ENCODE measurements at places on chromosomes 7 and 10. TPM values are rescaled to one million over a fixed set of nuclear protein-coding genes. Genes with fewer than 3 reads are reported as not detected.

DNA sequence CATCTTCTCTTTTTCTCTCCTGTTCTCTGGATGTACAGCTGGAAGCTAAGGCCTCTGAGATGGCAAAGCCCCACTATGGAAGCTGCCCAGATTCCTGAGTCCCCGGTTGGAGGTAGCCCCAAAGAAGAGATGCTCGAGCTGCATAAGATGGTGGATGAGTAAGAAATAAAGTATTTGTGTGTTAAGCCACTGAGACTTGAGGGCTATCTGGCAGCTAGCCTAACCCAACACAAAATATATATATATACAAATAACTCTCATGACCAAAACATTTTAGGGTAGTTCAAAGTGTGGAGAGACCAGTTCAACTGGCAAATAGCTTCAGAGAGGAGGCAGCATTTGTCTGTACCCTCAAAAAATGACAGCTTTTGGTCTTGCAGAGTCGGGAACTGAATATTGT lies 72.4 kb upstream of the PDE1C start:
- no peak for DNase-seq

DNA sequence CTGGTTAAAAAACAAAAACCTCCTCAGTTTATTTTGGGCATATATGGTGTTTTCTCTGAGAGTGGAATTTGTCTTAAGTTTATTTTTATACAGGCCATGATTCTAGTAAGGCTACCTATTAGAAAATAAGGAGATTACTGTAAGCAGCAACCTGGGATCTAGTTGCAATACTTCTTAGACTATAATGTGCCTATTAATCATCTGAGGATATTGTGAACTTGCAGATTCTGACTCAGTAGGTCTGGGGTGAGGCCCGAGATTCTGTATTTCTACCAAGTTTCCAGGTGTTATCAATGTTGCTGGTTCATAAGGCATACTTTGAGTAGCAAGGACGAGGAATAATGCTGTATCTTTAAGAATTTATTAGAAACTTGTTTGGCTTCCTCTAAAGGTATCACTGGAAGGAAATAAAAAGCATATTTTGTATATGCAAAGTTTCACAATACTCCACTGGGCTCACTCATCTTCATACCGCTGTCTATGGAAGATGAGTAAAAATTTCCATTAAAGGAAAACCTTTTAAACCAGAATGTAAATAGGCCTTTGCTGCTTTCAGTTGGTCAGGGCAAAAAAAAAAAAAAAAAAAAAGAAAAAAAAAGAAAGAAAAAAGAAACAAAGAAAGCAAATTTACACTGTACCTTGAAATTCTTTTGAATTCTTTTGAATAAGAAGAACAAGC lies 105.8 kb downstream of the BMPER start:
- no peak for DNase-seq

The FZD8 gene
- total RNA-seq = 13.0 TPM

DNA sequence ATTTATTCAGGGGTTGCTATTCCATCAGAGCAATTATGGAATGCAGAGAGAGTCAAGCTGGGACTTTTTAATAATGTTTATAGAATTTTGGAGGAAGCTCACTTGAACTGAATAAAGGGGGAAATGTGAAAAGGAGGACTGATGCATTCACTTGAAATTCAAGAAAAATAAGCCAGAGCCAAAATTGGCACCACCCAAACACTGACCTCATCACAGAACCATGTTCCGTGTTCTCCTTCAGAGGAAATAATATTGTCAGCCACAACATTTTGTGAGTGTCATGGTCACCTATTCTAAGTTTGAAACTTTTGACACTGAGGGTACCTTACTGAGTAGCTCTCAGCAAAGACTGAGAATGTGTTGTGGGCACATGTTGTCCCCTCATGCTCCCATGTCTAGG lies 207.0 kb downstream of the ANK3 start:
- DNase-seq = no peak

The ZYX gene
- 271 TPM for total RNA-seq

The CRTAC1 gene
- 1.3 TPM for total RNA-seq

The ARHGEF35 gene
- total RNA-seq = 7.2 TPM

The TMEM130 gene
- 0.29 TPM for total RNA-seq

The NKX2-3 gene
- total RNA-seq = 2.8 TPM

GRCh38 chr7:17521437-17521836 lies 223.0 kb downstream of the AHR start:
- no peak for DNase-seq

The C7orf33 gene
- not detected for total RNA-seq

The FEZF1 gene
- total RNA-seq = not detected

The SLC12A9 gene
- total RNA-seq = 21.7 TPM

The WNT2 gene
- total RNA-seq = 0.45 TPM

The OR2A1 gene
- total RNA-seq = 0.16 TPM

The GPRIN2 gene
- total RNA-seq = not detected

The GDF2 gene
- not detected for total RNA-seq

The LRIT1 gene
- total RNA-seq = not detected

DNA sequence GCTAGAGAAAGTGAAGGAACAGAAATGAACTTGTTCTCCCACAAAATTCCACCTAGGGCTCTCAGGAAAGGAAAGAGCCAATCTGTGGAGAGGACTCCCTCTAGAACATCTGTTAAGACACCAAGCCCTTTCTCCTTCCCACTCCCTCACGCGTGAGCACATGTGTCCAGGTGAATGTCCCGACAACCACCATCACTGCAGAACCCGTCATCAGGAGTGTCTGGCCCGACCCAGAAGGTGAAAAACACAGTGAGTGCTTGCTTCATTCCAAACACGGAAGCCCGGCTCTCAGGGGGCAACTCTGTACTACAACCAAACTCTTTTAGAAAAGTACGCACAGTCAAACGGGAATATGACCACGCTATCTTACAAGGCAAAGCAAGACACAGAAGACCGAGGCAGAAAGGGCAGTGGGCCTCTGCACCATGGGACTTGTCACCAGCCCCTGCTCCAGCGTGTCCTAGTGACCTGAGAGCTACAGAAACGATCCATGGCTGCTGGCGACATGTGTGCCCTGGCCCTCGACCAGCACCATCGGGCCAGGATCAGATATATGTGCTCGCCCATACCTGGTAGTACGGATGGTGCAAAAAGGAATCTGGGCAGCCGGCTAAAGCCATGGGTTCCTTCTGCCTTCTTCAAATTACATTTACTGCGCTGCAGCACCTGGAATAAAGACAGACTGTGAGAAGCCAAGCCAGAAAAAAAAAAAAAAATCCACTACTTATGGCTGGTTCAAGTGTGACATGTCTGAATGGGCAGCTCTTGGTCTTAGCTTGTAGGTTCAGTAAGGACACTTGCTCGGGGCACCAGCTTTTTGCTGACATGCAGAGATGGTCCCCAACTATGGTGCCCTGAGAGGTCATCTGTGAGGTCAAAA lies 50.8 kb downstream of the GRB10 start:
- no peak for DNase-seq

DNA sequence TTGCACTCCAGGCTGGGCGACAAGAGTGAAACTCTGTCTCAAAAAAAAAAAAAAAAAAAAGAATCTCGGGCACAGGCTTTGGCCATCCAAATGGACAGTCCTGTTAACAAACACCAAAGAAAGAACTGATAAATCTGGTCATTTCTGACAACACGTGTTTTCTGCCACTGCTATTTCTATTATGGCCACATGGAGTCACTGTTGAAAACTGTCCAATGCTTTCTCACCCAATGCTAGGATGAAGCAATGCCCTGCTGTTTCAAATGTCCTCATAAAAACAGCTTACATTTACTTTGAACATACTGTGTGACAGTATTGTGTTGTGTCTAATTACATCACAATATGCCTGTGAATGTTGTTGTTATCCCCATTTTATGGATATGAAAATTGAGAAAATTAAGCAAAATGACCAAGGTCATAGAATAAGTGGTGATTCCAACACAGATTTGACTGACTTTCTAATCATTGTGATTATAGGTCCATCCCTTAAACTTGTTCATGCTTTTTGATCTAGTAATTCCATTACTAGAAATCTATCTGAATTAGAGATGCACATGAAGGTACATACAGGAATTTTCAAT lies 19.9 kb upstream of the MAP3K8 start:
- DNase-seq = no peak

GRCh38 chr10:76975126-76975525 lies 662.5 kb downstream of the KCNMA1 start:
- DNase-seq = no peak

GRCh38 chr7:5452470-5452899 lies 28.9 kb upstream of the TNRC18 start:
- DNase-seq = no peak

- DNase-seq = no peak
Observed at GRCh38 chr10:14822879-14823755, 14.7 kb downstream of the CDNF start.
